NCI-H2081 (cell line): ENCODE measurements at places on chromosomes 5 and 9.
A peak's percentile ranks its signal among the peaks of the same experiment; 100 is the strongest.

GRCh38 chr5:139980765-139981164, 62.3 kb downstream of the NRG2 start:
- DNase-seq, result no peak

DNA sequence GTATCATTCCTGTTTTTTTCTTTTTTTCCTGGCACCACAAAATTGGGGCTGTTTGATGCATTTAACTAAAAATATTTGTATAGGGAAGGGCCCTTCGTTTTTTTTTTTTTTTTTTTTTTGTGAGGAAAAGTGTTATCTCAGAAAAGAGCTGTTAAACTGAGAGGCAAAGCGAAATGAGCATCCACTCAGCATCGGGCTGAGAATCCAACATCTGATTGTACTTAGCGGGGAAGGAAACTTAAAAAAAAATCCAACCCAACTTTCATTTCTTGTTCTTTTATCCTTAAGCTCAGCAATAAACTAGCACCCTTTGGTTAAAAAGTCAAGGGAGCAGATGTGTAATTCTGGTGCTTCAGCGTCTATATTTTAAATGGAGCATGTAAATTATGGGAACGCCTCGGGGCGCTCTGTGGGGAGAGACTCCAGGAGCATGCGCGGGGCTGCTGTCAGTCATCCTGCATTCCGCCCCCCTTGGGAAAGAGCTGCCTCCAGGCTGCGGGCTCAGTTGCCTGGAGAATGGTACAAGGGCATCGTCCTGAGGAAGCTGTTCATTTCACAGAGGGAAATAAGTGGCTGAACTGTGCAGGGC, 33.3 kb downstream of the DMRT2 start:
- no peak for DNase-seq

DNA sequence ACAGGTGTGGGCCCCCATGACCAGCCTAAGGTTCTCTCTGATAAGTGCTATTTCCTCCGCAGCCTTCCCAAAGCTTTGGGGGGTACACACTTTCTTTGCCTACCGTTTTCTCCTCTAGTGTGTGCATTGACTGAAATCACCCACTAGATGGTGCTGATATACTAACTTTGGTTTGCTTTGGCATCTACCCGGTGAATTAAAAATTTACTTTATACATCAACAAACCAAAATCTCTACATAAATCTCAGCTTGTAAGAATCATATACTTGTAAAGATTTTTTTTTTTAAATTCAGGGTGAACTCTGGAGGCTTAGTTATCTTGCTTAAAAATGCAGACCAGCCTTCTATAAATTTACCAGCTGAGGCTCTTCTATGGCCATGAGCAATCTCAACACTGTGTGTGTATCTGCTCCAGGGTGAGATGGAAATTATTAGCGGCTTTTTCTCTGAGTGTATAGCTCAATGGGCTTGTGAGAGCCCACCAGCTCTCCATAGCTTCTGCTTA, 475.7 kb upstream of the TNC start:
- DNase-seq, result peak; percentile 51

- no peak for DNase-seq
Measured at GRCh38 chr9:91085517-91086291, 276.0 kb downstream of the AUH start.

DNA sequence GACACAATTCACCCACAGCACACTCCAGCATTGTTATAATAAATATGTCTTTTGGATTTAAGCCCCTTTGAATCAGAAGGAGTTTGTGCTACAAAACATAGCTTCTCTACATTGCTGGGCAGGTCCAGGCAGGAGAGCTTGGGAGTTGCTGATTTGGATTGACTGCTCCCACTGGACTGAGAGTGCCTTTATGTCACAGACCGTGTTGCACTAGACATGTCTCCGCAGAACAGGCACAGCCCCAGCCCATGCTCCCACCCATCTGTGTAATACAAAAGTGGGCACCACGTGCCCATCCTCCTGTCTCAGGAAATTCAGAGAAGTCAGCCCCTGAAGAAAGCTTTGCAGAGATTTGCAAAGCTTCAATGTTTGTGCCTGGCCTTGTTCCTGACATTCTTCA, 117.1 kb downstream of the MED10 start:
- DNase-seq, result no peak

- peak; percentile 31 for DNase-seq
Measured at GRCh38 chr5:148443998-148444397, 60.2 kb downstream of the FBXO38 start.

- peak; percentile 12 for DNase-seq
Measured at GRCh38 chr9:93477397-93477796, 24.0 kb upstream of the FAM120AOS start.

- no peak for DNase-seq
Measured at GRCh38 chr5:158553195-158553961, 546.3 kb downstream of the EBF1 start.

- DNase-seq, result peak; percentile 85
Measured at GRCh38 chr9:127970401-127971313, 10.1 kb downstream of the EEIG1 start.

DNA sequence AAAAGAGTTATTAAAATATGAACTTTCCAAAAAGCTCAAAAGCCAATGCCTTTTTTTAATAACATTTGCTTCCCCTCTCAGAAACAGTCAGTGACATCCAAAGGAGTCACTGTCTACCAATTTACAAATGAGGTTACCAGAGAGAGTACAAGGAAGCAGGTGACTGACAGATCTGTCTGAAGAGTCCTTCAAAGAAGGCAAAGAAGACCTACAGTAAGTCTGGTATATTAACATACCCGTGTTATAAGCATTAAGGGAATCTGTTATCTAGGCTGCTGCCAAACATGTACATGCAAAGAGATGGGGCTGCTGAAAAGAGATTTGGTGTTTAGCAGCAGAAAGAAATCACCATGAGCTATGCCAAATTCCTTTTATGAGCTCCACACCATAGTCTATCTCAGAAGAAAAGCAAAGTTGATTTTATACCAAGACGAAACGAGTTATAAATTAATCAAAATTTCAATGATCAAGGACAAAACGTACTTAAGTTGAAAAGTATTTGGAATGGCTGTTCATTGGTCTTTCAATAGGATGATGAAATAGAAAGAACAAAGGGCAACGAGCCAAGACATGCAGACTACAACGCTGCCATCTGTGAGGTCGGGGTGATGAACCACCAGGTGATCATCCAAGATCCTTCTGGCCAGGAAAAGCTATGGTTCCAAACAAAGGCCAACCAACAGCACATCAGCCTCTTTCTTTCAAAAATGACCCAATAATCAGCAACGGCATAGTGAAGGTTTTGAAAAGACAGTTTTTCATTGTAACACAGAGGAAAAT, 8.1 kb downstream of the PRELID2 start:
- DNase-seq, result no peak

DNA sequence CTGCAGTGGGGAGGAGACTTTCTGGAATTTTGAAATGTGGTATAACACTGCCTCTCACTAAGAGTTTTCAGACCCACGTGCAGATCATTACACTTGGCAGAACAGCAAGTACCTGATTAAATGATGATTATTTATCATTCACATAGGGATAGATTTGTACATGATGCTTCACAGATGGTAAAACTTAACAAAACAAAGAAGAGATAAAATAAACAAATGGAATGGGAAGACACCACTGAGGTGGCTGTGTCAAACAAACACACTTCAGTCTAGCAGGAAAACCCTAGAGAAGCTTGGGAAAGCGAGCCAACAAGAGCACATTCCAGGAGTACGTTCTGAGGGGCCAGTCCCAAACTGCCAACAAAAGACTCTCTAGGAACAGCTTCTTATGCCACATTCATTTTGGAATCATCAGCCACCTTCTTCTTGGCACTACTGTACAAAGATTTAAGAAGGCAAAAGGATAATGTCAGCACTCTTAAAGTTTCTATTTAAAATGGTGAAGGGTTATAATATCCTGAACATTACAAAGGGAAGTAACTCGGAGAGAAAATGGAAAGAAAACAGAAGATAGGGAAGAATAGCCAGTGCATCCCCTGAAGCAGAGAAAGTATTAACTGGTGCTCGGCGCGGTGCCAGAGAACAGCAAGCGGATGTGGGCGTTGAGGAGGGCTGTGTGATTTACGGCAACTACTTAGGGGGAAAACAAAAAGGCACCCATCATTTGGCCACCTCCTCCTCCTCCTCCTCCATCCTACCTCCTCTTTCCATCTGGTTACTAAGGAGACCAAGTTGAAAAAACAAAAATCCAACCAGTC, 1.6 kb downstream of the MED27 start:
- peak; percentile 86 for DNase-seq

DNA sequence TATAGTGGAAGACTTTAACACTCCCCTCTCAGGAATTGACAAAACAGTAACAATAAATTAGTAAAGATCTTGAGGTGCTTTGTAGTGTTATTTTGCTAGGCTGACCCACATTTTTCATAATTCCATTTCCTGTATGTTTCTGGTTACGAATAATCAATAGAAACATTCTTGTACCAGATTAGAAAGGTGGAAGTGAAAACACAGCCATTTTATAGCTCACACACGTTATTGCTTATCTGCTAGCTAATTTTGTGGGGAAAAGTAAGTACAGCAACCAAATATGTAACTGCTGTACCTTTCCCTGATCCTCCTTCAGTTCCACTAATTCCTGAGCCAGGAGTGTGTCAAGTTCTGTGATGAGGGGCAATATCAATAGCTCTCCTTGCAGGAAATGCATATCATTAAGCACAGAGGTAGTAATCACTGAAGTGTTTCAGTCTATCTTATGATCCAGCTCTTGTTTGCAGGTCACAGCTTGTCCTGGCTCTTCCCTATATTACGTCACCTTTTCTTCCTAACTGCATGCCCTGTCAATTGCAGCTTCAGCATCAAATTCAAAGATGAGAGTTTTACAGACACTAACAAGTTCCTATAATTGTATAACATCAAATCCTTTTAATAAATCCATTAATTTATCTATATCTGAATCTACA, 59.4 kb downstream of the MINAR2 start:
- DNase-seq, result no peak

GRCh38 chr5:95669540-95669939, 13.3 kb downstream of the SPATA9 start:
- no peak for DNase-seq

DNA sequence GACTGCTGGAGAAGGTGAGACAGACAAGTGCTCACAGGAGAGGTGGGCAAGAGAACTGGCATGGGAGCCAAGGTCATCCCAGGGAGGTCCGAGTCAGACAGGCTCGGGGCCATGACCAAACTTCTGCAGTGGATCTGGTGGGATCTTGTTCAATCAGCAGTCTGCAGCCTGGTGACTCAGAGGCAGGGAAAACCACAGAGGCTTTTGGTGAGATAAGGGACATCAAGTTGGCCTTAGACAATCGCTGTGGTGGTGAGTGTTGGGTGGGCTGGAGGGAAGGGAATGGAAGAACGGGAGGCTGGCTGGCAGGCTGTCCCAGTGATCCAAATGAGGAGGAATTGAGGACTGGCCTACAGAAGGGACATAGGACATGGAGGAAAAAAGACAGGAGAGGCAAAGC, 123.8 kb downstream of the TMEM174 start:
- DNase-seq, result no peak

- DNase-seq, result no peak
Measured at GRCh38 chr9:20532584-20532983, 89.7 kb downstream of the MLLT3 start.
